Stimulated activated CD8-positive, alpha-beta memory T cell treated with anti-CD3 and anti-CD28 coated beads, Interleukin-2, amount 100 ng/mL, for 48 hours (primary cell): ENCODE measurements at places on chromosomes 7 and 10.

- DNase-seq, result no peak
Observed at GRCh38 chr10:67936416-67936815, 52.0 kb downstream of the SIRT1 start.

- no peak for DNase-seq
Observed at GRCh38 chr10:17209302-17209701, 7.8 kb upstream of the TRDMT1 start.

DNA sequence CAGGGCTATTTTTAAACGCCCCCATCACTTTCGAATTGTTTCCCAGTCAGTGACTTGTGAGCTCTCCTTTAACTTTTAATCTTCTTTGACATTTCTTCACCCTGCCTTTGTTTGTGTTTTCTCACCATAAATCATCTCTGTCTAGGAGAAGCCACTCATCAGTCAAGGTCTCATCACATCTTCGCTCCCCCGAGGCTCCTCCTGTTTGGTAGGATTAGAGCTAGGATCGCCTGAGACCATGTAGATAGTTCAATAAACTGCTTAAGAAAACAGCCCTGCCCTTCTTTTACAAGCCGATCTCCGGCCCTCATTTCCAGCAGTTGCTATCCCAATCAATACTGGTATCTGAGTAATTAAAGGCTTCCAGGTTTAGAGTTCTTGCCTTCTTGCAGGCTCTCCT is 472.8 kb upstream of the ADARB2 start:
- no peak for DNase-seq

- peak; percentile 68 for DNase-seq
Observed at GRCh38 chr10:5551531-5552375, 27.0 kb downstream of the CALML3 start.

GRCh38 chr10:97708976-97709946 is 4.3 kb upstream of the MARVELD1 start:
- DNase-seq, result no peak

GRCh38 chr7:97973206-97973658 is 16.8 kb downstream of the OCM2 start:
- no peak for DNase-seq

- no peak for DNase-seq
Observed at GRCh38 chr10:45053569-45054100, 52.9 kb downstream of the ZNF22 start.

GRCh38 chr7:24576171-24577025 is 3.1 kb downstream of the PALS2 start:
- no peak for DNase-seq

DNA sequence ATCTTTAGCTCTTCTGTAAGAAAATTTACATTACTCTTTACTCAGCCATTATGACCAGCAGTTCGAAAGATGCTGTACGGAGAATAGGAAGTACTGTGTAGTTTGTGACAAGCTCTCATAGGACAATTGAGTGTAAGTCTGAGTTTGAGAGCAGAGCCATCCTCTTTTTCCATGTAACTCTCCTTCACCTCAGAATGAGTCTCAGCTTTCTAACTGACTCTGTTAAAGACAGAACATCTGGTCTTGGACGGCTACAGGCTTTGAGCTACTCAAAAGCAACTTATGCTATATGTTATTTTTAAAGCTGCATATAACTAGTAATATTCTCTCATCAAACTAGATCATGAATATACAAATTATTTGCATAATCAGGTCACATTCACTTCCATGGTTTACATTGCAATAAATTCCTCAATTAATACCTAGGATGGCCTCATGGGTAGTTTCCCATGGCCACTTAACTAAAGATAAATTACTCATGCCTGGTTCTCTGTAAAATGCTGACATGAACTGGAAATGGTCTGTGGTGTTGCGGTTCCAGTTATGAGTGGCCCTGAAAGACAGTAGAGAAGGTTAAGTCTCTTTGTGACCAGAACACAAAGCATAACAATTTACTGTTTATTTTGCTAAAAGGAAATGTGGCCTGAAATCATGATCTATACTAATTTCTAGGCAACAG is 358.7 kb downstream of the PHF14 start:
- DNase-seq, result no peak

- DNase-seq, result peak; percentile 20
Observed at GRCh38 chr7:80135309-80136104, 876 bp downstream of the GNAI1 start.

DNA sequence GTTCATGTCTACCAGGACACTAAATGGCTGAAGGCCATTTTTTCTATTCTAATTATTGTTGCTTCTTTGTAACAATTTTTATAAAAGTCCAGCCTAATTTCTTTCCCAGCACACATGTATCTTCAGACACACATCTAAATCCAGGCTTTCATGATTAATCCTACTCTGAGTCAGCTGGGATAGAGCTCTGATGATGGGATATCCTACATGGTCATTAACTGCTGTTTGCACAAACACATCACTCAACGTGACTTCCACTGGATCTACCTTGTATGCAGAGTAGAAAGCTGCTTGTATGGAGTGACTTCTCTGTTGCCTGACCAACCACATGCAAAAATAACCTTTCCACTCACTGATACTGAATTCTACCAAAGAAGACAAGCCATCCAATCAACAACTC is 260.9 kb downstream of the AHR start:
- no peak for DNase-seq

GRCh38 chr7:103075337-103075918 is 488 bp downstream of the ARMC10 start:
- DNase-seq, result peak; percentile 58

GRCh38 chr7:104928721-104929400 is 85.1 kb upstream of the KMT2E start:
- no peak for DNase-seq

DNA sequence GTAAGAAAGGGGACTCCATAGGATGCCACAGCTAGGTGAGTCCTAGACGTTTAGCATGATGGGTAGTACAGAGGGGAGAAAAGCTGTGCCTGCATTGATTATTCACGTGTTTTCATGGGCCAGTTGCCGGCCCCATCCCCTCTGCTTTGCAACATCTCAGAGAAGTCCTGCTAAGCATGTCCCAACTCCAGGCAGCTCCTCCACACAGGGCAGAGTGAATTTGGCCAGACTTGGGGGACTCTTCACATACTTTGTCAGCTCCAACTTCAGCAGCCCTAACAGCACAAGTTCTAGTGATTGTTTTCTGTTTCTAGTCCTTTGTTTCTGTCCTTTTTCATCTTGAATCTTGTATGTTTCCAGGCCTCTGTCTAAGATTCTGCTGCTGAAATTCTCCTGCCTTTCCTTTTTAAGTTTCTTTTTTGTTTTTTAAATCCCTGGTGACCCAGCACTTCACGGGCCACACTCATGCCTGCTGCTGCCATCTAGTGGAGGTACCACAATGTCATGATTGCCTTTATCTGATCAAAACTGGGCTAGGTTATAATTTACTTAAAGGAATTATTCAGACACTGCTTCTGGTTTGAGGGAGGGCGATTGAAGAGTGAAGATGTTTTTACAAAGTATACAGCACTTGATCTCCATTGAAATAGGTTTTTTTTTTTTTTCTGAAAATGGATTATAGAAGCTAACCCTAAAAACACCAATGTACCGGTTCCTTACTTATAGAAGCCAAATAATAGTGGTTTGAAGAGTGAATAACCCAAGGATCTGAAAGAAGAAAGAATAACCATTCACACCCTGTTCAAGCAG is 276.9 kb downstream of the CSTF2T start:
- DNase-seq, result peak; percentile 1

GRCh38 chr7:73520673-73521635 is 1.1 kb downstream of the BAZ1B start:
- DNase-seq, result no peak

DNA sequence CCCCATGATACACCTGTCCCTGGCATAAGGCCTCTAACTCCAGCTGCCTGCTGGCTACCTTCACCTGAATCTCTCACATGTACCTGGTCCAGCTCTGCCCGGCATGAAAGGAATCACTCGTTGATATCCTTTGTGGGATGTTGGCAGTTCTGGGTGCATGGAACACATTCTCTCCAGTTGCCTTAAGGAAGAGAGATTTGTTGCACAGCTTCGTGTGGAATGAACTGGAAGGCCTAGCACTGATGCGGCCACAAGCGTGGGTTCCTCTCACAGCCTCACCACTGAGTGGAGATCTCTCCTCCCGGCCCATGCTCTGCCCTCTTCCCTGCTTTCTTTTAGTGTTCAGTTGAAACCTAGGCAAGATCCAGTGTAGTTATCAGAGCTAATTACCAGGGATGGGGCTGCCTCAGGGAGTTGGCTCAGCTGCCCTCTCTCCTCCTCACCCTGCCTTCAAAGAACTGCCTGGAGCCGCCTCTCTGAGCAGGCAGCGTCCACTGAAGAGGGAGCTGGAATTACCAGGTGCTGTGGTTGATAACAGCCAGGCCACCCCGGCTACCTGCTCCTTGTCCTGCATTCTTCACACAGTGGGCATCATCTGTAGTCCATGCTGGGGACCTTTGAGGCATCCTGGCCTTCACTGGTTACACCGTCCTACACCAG is 194.3 kb downstream of the CCDC3 start:
- DNase-seq, result no peak

- DNase-seq, result no peak
Observed at GRCh38 chr10:98314532-98315284, 46.7 kb upstream of the LOXL4 start.

- DNase-seq, result no peak
Observed at GRCh38 chr7:121446526-121446925, 50.4 kb upstream of the FAM3C start.

DNA sequence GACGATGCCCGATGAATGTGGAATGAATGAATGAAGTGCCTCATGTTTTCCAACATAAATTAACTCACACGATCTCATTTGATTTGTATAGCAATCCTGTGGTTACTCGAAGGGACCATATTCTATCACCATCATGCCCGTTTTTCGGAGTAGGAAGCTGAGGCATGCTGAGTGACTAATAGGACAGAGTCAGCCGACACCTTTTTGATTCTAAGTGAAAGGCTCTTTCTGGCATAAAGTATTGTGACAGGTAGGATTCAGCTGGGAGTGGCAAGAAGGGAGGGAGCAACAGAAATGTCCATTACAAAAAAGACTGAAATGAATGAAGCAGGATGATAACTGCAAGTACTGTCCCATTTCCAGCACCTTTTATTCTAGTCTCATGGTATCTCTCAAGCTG is 55.7 kb downstream of the KLRG2 start:
- DNase-seq, result no peak

DNA sequence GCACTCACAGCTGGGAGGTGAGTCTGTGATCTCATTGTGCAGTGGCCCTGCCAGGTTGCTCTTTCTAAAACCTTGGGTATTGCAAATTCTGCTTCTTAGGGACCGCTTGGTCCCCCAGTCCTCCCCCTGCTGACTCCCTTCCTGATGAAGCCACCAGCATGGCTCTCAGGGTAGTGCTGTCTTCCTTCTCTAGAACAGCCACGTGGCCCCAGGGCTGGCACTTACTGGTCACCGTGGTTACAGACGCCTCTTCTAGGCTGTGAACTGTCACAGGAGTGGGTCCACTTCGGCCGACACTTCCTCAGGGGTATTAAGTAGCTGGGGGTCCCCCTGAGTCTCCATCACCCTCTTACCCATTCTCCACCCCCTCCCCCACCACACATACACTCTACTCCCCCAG is 2.7 kb upstream of the HTRA1 start:
- DNase-seq, result no peak

- no peak for DNase-seq
Observed at GRCh38 chr10:110067960-110068770, 60.4 kb downstream of the ADD3 start.

- peak; percentile 9 for DNase-seq
Observed at GRCh38 chr10:122567056-122567660, 6.6 kb downstream of the DMBT1 start.

DNA sequence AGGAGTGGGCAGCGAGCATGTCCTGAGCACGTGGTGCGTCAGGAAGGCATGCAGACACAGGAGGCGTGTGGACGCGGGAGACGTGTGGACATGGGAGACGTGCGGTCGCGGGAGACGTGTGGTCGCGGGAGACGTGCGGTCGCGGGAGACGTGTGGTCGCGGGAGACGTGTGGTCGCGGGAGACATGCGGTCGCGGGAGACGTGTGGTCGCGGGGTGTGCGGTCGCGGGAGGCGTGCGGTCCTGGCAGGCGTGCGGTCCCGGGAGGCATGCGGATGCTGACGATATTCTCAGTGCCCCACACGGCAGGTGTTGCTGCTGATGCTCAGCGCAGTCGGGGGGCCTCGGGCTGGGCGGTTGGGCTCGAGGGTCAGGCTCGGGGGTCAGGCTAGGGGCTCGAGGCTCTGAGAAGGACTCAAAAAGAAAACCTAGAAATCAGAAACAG is 94.2 kb downstream of the NKX6-2 start:
- no peak for DNase-seq

DNA sequence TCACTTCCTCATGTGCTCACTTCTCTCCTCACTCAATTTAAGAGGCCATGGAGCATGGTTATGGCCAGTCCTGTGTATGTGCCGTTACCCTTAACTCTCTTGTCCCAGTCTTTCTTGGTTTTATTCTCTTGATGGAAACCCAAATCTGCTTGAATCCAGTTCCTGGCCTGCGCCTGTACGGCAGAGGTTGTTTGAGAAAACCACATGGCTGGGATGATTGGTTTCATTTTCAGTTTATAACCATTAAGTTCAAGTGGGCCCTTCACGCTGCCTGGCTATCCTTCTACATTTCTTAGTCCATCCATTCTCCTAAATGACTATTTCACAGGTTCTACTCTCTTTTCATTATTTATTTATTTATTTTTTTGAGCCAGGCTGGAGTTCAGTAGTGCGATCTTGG is 1.6 kb upstream of the ZNF239 start:
- no peak for DNase-seq

GRCh38 chr10:61987537-61987936 is 86.0 kb downstream of the ARID5B start:
- DNase-seq, result no peak

DNA sequence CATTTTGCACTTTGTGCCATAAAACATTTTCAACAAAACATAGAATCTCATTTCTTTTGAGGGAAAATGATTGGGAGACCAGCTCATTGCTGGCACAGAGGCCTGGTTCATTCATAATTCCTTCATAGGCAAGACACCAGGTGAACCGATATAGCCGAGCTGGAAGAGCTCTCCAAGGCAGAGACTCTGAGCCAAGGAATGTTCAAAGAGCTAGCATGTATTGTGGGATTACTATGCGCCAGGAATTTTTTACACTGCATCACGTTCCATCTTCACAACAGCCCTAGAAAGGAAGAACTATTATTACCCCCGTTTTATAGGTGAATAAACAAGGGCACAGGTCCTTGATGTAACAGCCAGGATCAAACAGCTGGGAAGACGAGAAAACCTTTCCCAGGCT is 2.1 kb upstream of the IL6 start:
- DNase-seq, result no peak

DNA sequence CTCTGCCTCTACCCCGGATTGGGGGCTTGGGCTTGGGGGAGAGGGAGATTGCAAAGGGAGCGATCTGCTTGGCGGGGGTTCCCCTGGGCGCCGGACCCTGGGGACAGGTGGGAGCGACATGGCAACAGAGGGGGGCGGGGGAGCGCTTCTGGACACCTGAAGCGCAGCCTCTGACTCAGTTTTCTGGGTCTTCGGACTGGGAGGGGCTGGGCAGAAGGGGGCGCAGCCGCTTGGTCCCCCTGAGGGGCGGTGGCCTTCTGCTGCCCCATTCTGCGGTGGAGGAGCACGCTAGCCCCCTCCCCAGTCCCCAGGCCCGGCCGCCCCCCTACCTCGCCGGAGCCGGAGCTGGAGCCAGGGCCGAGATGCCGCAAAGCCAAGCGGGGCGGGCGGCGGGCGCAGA is 380 bp downstream of the NAT16 start:
- DNase-seq, result no peak

- no peak for DNase-seq
Observed at GRCh38 chr7:151884312-151885201, 7.6 kb upstream of the PRKAG2 start.

- no peak for DNase-seq
Observed at GRCh38 chr7:79293655-79294142, 159.8 kb downstream of the MAGI2 start.

- no peak for DNase-seq
Observed at GRCh38 chr10:1672001-1672781, 65.1 kb downstream of the ADARB2 start.
